NCI-H524 (cell line): ENCODE measurements at places on chromosomes 6 and 20.

DNA sequence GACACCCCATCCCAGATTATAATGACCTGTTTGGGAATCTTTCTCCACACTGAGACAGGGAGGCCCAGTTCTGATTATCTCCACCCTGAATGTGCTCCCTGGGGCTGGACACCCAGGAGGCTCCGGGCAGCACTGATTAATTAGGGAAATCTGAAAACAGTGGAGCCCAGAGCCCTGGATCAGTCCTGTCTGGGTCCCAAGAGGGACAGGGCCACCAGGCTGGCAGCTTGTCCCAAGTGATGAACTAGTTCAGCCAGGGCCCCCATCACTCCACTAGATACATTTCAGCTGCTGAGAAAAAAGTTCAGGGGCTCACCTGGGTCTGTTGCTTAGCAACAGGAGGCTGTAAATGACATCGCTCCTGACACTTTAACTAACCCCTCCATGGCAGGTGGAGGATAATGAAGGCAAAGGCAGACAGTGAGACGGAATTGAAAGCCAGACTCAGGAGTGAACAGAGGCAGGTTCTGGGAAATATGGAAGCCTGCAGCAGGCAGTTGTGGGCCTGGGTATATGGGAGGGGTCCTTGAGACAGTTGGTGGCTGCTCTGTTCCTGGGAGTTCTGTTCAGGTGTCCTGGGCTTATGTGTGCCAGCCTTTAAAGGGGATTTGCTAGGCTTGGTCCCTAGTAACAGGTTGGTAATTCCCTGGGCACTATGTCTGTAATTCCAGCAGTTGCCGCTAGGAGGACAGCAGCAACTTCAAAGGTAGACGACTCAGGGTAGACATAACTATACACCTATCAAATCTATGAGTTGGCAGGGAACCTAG, 78.3 kb upstream of the CTNNBL1 start:
- DNase-seq: no peak

GRCh38 chr20:63290677-63291472, 2.1 kb upstream of the COL20A1 start:
- peak; percentile 43 for DNase-seq

GRCh38 chr6:105994591-105995390, 91.3 kb upstream of the PRDM1 start:
- peak; percentile 18 for DNase-seq

DNA sequence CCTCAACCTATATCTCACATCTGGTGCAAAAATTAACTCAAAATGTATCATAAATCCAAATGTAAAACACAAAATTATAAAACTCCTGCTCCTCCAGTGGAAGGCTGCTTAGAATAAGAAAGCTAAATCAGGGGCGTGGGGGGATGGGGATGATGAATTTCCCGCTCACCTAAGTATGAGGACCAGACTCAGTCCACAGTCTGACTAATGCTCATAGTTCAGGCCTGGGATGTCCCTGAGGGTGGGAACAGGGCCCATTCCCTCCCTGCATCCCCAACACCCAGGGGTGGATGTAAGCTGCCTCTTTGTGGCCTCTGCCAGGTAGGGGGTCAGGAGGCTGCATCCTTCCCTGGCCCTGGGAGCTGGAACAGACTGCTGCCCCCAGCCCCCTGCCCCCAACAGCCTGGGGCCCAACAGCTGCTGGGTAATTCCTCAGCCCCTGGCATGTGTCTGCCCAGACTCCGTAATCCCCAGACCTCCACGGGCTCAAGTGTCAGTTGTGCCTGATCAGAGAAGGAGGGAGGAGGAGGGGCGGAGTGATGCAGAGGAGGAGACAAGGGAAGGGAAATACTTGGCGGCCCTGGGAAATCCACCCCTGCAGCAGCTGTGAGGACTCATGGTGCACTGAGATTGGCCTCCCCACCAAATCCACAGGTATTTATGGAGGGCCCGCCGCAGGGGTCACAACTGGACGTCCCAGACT, 224.5 kb downstream of the PREX1 start:
- DNase-seq: peak; percentile 96

DNA sequence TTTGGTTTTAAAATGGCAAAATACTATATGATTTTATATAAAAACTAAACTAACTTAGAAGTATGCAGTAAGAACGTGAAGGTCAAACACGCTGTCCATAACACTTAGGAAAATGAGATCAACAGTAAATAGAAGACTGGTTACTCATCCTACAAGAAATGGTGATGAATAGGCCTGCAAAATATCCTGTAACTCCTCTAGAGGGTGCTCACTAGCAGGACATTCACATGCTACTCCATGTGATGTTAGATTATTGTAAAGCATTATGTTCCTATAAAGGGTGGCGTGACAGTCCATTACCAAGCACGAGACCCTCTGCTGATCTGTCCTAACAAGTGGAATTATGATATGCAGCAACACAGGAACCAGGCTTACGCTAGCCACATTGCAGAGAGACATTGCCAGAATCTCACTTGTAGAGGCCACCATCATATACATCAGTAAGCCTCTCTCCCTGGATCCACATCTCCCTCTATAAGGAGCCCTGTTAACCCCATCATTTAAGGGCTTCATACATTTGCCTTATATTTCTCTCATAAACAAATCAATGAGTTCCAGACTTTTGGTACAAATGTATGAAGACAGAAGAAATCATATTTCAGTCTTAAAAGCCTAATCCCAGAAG, 18.0 kb upstream of the DEFB129 start:
- DNase-seq: peak; percentile 44

GRCh38 chr6:125717120-125717731, 32.2 kb upstream of the HEY2 start:
- no peak for DNase-seq

DNA sequence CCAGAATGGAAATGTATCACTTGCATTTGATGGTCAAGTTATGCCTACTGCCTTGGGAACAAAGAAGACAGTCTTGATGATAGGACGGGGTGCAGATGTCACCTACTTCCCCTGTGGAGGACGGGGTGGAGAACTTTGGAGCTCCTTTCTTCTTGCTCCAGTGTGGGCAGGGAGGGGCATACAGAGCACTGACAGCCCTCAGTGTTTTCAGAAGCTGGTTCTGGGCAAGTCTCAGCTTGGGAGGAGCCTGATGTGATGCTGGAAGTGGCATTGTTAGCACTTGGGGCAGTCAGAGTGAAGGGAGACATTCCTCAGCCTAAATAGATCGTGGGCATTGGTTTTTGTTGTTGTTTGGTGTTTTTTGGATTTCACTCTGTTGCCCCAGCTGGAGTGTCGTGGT, 59.7 kb downstream of the SYNJ2 start:
- no peak for DNase-seq

- DNase-seq: no peak
Measured at GRCh38 chr6:33739571-33739970, 7.1 kb downstream of the IP6K3 start.

GRCh38 chr6:44869321-44869897, 458.7 kb upstream of the RUNX2 start:
- DNase-seq: no peak

DNA sequence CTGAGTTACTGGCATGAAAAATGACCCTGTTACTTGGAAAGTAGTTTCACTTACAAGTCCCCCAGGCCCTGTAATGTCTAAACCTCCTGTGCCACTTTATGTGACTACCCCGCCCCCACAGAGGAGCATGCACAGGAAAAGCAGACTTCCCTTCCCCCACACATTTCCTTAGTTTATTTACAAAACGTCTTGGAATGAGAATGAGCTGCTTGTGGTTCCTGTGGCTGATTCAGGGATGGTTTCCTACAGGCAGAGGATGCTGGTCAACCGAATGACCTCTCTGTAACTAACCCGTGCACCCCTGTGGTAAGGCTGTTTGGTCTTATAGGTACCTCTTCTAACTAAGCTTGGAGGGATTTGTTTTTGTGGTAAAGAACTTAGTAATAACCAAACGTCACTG, 28.5 kb downstream of the RSPO3 start:
- DNase-seq: no peak

GRCh38 chr6:165404697-165405096, 95.3 kb upstream of the C6orf118 start:
- no peak for DNase-seq
